Small intestine (tissue), 16 donors: ENCODE measurements at places on chromosomes 3 and 15.

GRCh38 chr3:178699810-178700209 lies 163.6 kb downstream of the KCNMB2 start:
- no peak for DNase-seq

DNA sequence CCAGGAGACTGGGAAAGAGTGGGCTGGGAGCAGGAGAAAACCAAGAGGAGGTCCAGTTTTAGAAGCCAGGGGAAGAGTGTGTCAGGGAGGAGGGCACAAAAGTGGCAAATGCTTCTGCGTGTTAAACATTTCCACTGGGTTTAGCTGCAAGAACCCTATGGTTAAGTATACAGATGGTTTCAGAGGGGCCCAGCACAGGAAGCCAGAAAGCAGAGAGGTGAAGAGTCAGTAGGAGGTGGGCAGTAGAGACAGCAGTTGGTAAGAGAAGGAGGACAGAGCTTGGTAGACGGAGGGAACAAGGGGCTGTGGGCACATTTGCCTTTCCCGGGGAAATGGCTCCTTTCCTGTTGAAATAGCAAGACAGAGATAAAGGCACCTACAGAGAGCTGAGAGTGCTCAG lies 133.8 kb downstream of the EPHB1 start:
- no peak for DNase-seq

DNA sequence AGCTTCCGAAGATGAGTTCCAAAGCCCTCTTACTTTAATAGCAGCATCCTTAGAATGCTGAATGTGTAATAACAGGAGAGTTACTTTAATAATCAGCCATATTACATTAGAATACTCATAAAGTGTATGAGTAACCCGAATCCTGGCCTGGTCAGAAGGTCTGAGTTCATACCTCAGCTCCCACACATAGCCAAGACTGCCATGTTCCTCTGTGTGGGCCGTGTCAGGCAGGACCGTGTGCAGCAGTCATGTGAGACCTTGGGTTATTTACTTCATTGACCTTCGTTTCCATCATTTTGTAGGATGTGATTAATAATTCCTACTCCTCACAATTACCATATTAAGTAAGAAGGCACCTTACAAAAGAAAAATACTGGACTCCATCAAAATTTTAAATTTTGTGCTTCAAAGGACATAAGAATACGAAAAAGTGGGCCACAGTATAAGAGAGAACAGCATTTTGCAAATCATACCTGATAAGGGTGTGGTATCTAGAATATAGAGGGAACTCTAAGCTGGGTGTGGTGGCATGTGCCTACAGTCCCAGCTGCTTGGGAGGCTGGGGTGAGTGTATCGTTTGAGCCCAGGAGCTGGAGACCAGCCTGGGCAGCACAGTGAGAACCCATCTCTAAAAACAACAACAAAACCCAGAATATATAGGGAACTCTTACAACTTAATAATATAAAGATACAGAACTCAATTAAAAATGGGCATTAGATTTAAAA lies 163.4 kb downstream of the ATG7 start:
- DNase-seq: no peak

GRCh38 chr15:100759698-100760356 lies 119.8 kb upstream of the ALDH1A3 start:
- no peak for DNase-seq

DNA sequence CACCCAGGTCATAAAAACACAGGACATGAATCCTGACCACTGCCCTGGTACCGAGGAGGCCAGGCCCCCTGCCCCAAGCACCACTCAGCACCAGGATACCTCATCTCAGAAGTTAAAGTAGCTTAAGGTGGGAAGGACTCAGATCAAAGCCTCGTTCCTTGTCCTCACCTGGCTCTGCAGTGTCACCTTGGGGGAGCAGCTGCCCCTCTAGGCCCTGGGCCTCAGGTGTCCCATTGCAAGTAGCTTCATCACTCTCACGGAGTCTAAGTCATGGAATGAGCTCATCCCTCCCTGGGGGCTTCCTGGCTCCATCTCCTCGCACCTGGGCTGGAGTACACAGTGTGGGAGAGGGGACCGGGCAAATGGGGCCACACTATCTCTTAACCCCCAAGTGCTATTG lies 148.0 kb downstream of the TPRA1 start:
- DNase-seq: no peak
